ENCODE measurements at places on chromosomes 4 and X.

DNA sequence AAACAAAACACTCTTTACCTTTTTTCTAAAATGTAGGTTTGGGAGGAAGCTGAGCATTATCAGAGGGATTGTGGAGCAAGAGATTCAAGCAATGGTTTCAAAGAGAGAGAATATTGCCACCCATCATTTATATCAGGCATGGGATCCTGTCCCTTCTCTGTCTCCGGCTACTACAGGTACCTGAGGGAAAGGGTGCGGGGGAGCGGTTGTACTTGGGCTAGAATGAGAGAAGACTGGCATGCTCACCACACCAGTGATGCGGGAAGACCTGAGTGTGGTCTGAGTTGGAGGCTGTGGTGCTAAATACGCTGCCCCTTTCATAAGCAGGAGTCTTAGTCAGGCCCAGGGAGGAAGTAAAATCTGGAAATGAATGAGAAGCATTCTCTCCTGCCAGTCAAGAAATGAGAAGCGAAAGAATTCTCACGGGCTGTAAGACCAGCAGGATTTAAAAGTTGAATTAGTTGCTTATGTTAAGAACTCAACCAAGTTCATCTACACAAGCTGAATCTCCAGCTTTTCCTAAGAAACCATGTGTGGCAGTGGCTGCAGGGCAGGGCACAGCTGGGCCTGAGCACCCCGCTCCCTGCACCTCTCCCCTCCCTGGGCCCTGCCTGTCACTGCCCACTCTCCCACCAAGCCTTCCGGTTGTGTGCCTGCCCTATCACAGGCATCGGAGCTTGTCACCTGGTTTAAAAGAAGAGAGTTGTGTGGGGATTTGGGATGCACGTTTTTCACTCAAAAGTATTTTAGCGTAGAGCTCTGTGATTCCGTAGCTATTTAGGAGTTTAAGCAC, 24.8 kb upstream of the MSANTD1 start:
- DNase-seq: no peak

DNA sequence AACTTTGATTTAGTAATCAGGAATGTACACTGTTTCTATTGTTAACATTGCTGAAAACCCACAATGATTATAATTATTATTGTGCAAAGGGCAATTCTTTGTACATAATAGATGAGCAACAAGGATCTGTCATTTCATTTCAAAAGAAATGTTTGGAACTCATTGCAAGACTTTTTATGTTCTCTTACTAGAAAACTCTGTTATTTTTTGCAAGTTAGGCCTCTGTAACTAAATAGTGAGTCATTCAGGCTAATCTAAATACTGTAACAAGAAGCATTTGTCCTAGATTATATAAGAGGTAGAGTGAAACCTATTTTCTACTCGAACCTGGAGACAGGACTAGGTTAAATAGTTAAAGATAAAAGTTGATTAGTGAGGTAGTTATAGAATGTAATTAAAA, 93.2 kb upstream of the FAM47B start:
- DNase-seq: no peak

GRCh38 chr4:39987485-39987884, 9.8 kb upstream of the PDS5A start:
- DNase-seq: no peak

DNA sequence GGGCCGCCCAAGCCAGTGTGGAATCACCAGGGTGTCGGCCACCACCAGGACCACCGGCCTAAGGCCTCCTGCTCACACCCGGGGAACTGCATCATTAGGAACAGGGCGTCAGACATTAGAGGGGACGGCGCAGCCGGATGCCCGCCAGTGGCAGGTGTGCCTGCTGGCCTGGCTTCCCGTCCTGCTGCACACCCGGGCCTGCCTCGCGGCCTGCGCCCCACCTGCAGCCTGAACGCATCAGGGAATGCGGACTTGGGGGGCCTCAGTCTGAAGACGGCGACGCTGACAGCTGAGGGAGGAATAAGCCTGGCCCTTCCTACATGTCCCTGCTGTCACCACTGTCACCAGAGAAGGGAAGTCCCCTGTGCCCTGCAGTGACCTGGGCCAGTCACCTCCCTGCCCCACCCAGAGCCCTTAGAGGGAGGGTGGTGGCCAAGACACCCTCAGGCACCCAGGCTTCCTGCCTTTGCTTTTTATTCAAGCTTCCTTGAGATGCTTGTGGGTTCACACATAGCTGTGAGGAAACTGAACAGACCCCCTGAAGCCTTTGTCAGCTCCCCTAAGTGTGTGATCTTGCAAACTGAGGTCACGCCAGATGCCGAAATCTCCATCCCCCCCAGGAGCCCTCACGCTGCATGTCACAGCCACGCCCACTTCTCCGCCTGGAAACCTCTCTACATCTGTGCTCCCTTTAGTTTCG, 3.2 kb downstream of the DGKQ start:
- DNase-seq: no peak

- DNase-seq: no peak
Observed at GRCh38 chr4:91936311-91936710, 367.5 kb upstream of the GRID2 start.

DNA sequence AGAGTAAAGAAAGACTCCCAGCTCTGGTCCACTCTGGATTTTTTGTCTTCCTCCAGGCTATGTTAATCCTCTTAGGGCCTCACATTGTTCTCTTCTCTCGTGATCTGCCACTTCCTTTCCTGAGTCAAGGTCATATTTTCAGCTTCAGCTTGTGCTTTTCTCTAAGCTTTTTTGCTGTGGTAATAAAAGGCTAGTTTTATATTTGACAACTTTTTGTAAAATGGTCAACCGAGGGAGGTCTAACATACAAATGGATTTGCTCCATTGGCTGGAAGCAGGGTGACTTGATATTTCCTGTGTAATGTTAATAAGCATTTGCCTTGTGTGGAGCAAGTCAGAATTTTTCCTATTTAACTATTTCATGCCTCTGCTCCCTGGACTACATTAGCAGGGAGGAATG, 239.7 kb downstream of the RAB28 start:
- no peak for DNase-seq
